H1 (cell line): ENCODE measurements at places on chromosomes 13 and 19. TPM values are rescaled to one million over a fixed set of nuclear protein-coding genes. Genes with fewer than 3 reads are reported as not detected.

DNA sequence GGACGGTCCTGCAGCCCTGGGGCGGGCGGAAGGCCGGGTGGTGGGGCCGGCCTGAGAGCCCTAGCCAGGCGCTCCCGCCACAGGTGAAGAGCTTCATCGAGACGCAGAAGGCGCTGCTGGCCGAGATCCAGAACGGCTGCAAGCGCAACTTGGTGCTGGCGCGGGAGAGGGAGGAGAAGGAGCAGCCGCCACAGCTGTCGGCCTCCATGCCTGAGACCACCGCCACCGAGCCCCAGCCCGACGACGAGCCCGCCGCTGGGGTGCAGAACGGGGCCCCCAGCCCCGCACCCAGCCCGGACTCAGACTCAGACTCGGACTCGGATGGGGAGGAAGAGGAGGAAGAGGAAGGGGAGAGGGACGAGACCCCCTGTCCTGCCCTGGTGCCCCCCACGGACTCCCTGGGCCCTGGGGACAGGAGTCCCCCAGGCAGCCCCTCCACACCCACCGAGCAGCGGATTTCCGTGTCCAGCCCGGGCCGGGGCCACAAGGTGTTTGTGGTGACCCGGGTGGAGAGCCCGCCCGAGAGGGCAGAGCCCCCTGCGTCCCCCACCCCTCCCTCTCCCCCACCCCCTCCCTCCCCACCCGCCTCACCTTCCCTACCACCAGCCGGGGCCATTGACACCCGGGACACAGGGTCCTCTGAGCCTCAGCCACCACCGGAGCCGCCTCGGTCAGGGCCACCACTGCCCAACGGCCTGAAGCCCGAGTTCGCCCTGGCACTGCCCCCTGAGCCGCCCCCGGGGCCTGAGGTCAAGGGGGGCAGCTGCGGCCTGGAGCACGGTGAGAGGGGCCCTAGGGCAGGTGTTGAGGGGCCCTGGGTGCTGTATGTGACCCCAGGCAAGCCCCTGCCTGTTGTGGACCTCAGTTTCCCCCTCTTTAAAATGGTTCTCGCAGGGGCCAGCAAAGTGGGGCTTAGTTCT lies 15.3 kb downstream of the NKPD1 start:
- DNase-seq, result no peak
- H3K27me3 ChIP-seq, result no peaks in the 10 kb centered on the region
- H3K36me3 ChIP-seq, result peaks cover 2% of the 10 kb centered on the region; the same call in 1 of the 2 replicates
- no peaks in the 10 kb centered on the region for H3K4me1 ChIP-seq

GRCh38 chr19:9914315-9915207 lies 21.8 kb downstream of the OLFM2 start:
- H3K27me3 ChIP-seq, result no peaks in the 10 kb centered on the region
- H3K36me3 ChIP-seq, result no peaks in the 10 kb centered on the region; the same call in 1 of the 2 replicates
- DNase-seq, result no peak

GRCh38 chr19:15449620-15450527 lies at the start of gene WIZ:
Gene WIZ, minus strand, starts transcription at chr19:15449956. Its CDS starts 1,649 bp downstream, at chr19:15448307.
- DNase-seq, result no peak
- H3K4me3 ChIP-seq, result peak within 1 kb of the TSS; percentile 93
- peaks cover 15% of the 10 kb centered on the region; the same call in 1 of the 2 replicates for H3K27me3 ChIP-seq
- H3K36me3 ChIP-seq, result no peaks in the 10 kb centered on the region

- DNase-seq, result no peak
- H3K27me3 ChIP-seq, result no peaks in the 10 kb centered on the region
- no peak overlapping the region for H3K4me3 ChIP-seq
- no peak overlapping the region for H3K27ac ChIP-seq
Observed at GRCh38 chr19:1655131-1655981, 2.9 kb upstream of the TCF3 start.

GRCh38 chr19:925087-925525 lies 729 bp upstream of the ARID3A start:
- peaks cover 6% of the 10 kb centered on the region for H3K4me1 ChIP-seq
- peak; percentile 90 for DNase-seq
- H3K36me3 ChIP-seq, result no peaks in the 10 kb centered on the region
- peak overlapping the region; percentile 97 for H3K4me3 ChIP-seq
- H3K27ac ChIP-seq, result peak overlapping the region; percentile 39; the same call in 1 of the 2 replicates

DNA sequence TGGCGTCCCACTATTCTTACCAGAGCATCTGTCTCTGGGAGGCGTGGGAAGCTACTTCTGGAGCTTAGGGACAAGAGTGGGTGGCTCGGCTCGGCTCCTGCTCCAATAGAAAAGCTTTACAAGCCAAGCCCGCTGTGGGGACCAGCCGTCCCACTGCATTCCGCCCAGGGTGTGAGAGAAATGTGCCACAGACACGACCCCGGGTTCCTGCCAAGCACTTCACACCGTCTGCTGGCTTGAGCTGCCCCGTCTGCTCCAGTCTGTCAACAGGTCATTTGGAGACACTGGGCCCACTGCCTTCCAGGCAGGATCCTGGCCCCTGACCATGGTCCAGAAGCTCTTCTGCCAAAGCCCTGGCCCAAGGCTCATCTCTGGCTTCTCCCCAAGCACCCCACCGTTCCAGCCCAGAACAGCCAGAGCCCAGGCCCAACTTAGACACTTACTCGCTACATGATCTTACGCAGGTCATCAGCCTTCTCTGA lies 6.5 kb upstream of the FKRP start:
- H3K27me3 ChIP-seq, result no peaks in the 10 kb centered on the region
- H3K27ac ChIP-seq, result no peak overlapping the region
- peaks cover 15% of the 10 kb centered on the region; the same call in 1 of the 2 replicates for H3K36me3 ChIP-seq
- peaks cover 7% of the 10 kb centered on the region; the same call in 1 of the 2 replicates for H3K4me1 ChIP-seq
- no peak for DNase-seq

Gene ABHD17A
- total RNA-seq, result 41.2 and 45.3 TPM in 2 replicates
